Astrocyte (in vitro differentiated cells and primary cell): ENCODE measurements at places on chromosomes 1 and 21.
A peak's percentile ranks its signal among the peaks of the same experiment; 100 is the strongest.

GRCh38 chr1:39901464-39901713, 328 bp downstream of the MYCL start:
- H3K36me3 ChIP-seq = no peaks in the 10 kb centered on the region
- peaks cover 16% of the 10 kb centered on the region for H3K4me1 ChIP-seq
- H3K27me3 ChIP-seq = peaks cover 24% of the 10 kb centered on the region

- H3K4me3 ChIP-seq = no peak overlapping the region
- H3K36me3 ChIP-seq = no peaks in the 10 kb centered on the region
- H3K27ac ChIP-seq = no peak overlapping the region
- no peak for DNase-seq
- H3K27me3 ChIP-seq = no peaks in the 10 kb centered on the region
These were observed 282.7 kb downstream of the NPHP4 start for GRCh38 chr1:5709461-5709975.

GRCh38 chr21:35382696-35383095, 333.6 kb upstream of the RUNX1 start:
- no peak overlapping the region for H3K4me3 ChIP-seq
- peak; percentile 75 for DNase-seq

DNA sequence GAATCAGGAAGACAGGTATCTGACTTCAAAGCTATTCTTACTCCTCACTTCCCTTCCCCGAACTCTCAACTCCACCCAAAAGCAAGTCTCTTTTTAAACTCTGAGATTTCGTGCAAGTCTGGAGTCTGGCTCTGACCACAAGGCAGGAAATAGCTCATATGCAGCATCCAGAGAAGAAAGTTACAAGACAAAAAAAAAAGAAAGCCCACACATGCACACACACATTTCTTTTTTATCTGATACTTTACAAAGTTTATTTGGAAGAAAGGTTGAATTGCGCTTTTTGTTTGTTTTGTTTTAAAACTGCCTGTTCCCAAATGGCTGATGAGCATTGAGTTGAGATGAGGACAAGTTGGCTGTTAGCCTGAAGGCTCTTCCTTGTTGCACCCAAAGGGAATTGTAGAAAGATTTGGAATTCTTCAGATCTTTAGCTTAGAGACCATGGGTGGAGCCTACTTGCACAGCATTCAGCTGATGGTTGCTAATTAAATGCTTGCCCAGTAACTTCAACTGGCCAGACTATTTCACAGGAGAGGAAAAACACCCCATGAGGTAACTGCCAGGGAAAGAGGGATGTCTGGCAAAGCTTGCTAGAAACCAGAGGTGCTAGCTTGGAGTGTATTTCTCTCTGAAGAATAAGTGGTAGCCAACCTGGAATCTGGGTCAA, 490.3 kb downstream of the TTLL7 start:
- DNase-seq = peak; percentile 29
- no peak overlapping the region for H3K27ac ChIP-seq
- no peaks in the 10 kb centered on the region for H3K36me3 ChIP-seq
- no peak overlapping the region for H3K4me3 ChIP-seq

DNA sequence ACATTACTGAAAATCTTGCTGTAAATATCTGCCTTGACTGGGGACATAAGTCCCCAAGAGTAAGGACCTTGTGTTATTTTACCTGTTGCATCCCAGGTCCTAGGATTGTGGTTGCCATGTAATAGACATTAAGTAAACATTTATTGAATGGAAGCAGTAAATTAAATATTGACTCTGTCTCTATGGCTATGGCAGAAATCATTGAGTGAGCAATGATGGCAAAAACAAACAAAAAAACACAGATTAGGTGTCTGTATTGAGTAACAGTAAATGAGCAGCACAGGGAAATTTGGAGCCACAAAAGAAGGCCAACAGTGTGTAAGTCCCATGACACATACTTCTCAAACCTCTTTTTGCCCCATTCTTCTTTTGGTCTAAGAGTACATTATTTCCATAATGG, 240.4 kb downstream of the NFIA start:
- peaks cover 40% of the 10 kb centered on the region for H3K27me3 ChIP-seq
- DNase-seq = no peak
- no peaks in the 10 kb centered on the region for H3K4me1 ChIP-seq
- no peaks in the 10 kb centered on the region for H3K36me3 ChIP-seq

DNA sequence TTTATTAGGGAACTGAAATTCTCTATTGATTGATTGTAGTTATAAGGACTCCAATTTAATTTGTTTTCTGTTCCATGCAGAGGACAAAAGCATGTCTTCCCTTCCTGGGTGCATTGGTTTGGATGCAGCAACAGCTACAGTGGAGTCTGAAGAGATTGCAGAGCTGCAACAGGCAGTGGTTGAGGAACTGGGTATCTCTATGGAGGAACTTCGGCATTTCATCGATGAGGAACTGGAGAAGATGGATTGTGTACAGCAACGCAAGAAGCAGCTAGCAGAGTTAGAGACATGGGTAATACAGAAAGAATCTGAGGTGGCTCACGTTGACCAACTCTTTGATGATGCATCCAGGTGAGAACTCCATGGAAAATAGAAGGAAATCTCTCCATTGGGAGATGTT, 1.5 kb downstream of the SETDB1 start:
- DNase-seq = no peak
- peaks cover 24% of the 10 kb centered on the region for H3K36me3 ChIP-seq
- H3K4me1 ChIP-seq = no peaks in the 10 kb centered on the region
- no peak overlapping the region for H3K27ac ChIP-seq
- no peaks in the 10 kb centered on the region for H3K27me3 ChIP-seq
- H3K4me3 ChIP-seq = no peak overlapping the region

DNA sequence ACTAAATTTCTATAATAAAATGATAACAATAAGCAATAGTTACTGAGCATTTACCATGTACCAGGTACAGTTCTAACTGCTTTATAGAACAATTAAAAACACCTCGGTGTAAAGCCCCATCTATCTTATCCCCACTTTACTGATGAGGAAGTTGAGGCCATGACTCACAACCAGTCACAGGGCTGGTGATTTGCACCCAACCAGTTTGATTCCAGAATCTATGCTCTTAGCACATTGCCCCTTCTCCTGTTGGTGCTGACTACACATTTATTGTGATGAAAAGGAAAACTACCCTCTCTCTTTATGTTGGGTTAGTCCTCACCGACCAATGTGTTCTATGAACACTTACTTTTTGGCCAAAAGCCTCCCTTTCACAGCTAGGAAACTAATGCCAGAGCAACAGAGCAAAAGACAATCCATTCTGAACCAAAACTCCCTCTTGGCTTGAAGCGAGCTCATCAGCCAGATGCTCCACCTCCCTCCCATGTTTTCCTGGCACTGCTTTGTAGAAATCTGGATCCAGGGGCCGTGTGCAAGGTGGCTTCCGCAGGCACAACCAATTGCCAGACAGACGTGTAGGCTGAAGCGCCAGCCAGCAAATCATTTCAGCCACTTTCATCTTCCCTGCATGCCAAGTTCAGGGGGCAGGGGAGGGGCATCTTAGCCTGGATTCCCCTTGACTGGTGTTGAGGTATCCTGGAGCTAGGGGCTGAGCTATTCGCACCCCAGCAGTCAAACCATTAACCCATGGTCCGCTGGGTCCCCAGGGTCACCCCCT, 32.0 kb upstream of the SLC30A1 start:
- peaks cover 11% of the 10 kb centered on the region for H3K4me1 ChIP-seq
- H3K27ac ChIP-seq = no peak overlapping the region

DNA sequence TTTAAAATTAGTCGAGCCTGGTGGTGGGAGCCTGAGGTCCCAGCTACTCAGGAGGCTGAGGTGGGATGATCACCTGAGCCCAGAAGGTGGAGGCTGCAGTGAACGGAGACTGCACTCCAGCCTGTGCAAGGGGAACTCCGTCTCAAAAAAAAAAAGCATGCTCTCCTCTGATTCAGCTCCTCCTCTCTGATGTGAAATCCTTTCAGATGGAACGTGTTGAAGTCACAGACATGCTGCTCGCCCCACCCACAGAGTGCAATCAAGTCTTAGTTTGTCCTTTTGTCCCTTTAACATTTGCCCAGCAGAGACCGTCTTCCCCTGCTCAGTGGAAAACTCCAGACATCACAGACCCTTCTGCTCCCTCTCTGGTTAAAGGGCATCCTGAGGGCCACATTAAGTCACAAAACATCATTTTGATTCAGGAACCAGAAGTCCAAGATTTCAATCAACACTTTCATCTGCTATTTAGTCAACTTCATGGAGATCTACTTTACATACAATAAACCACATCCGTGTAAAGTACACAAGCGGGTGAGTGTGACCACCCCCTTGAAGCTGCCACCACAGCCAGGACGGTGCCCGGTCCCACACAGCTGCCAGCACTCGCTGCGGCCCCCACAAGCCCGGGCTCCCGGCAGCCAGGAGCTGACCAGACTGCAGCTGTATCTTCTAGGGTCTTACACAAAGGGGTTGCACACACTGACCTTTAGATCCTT, 18.9 kb upstream of the RNF223 start:
- no peaks in the 10 kb centered on the region for H3K27me3 ChIP-seq
- DNase-seq = no peak
- H3K36me3 ChIP-seq = no peaks in the 10 kb centered on the region
- H3K4me1 ChIP-seq = no peaks in the 10 kb centered on the region
- H3K27ac ChIP-seq = no peak overlapping the region

DNA sequence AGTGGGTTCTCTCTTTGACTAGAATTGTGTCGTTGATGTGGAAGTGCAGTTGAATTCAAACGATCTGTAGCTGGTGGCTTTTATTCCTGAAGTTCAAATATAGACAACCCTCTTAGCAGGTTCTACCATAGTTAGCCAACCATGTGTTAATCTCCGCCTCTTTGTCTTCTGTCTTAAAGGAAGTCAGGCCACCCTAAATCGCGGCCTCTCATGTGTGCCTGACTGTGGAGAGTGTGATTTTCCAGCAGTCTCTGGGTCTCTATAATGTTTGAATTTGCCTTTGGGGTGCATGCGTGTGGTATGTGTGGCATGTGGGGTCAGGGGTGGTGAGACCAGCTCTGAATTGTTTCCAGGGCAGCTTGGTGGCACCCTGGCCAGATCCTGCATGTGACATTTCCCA, 244.9 kb downstream of the DISC1 start:
- H3K27ac ChIP-seq = no peak overlapping the region
- no peak overlapping the region for H3K4me3 ChIP-seq
- DNase-seq = no peak
- H3K27me3 ChIP-seq = no peaks in the 10 kb centered on the region
- H3K4me1 ChIP-seq = peaks cover 21% of the 10 kb centered on the region
- no peaks in the 10 kb centered on the region for H3K36me3 ChIP-seq

- no peaks in the 10 kb centered on the region for H3K27me3 ChIP-seq
- H3K4me3 ChIP-seq = no peak overlapping the region
- peaks cover 12% of the 10 kb centered on the region for H3K4me1 ChIP-seq
- H3K27ac ChIP-seq = no peak overlapping the region
These were observed 109.9 kb downstream of the LYPLAL1 start for GRCh38 chr1:219283541-219283940.

GRCh38 chr1:11100149-11100493, 452 bp upstream of the EXOSC10 start:
- DNase-seq = no peak
- peak overlapping the region; percentile 91 for H3K4me3 ChIP-seq
- H3K27ac ChIP-seq = peak overlapping the region; percentile 90
- H3K4me1 ChIP-seq = peaks cover 3% of the 10 kb centered on the region
- no peaks in the 10 kb centered on the region for H3K27me3 ChIP-seq

DNA sequence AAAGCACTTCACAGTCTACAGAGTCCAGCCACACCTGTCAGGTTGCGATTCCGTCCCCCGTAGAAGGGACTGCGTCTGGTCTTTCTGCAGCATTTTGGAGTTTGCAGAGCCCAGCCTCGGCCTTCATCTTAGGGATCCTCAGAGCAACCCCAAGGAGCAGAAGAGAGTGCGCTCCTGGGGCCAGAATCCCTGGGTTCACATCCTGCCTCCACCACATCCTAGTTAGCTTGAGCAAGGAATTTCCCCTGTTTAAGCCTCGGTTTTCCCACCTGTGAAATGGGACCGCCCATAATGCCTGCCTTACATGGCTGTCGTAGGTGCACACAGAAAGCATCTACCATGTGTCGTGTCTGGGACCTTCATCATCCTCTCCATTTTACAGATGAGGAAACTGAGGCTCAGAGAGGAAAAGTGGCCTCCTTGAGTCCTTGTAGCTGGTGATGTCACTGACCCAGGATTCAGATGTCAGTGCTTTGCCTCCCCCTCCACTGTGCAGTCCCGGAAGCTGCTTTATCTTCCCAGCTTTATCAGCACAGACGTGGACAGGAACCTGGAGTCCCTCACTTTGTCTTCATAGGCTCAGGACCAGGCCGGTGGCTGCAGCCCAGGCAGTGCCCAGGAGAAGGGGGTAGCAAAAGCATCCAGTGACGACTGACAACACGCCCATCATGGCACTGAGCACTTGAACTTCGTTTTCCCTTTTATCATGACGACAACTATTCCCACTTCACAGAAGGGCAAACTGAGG, 438.5 kb downstream of the MATN1 start:
- H3K36me3 ChIP-seq = no peaks in the 10 kb centered on the region
- no peak overlapping the region for H3K27ac ChIP-seq
- no peak for DNase-seq
- no peaks in the 10 kb centered on the region for H3K27me3 ChIP-seq
- H3K4me1 ChIP-seq = no peaks in the 10 kb centered on the region
- H3K4me3 ChIP-seq = no peak overlapping the region

- H3K4me3 ChIP-seq = no peak overlapping the region
- H3K27me3 ChIP-seq = peaks cover 20% of the 10 kb centered on the region
- no peak overlapping the region for H3K27ac ChIP-seq
- peaks cover 31% of the 10 kb centered on the region for H3K4me1 ChIP-seq
These were observed 19.3 kb upstream of the LBR start for GRCh38 chr1:225446981-225447615.

DNA sequence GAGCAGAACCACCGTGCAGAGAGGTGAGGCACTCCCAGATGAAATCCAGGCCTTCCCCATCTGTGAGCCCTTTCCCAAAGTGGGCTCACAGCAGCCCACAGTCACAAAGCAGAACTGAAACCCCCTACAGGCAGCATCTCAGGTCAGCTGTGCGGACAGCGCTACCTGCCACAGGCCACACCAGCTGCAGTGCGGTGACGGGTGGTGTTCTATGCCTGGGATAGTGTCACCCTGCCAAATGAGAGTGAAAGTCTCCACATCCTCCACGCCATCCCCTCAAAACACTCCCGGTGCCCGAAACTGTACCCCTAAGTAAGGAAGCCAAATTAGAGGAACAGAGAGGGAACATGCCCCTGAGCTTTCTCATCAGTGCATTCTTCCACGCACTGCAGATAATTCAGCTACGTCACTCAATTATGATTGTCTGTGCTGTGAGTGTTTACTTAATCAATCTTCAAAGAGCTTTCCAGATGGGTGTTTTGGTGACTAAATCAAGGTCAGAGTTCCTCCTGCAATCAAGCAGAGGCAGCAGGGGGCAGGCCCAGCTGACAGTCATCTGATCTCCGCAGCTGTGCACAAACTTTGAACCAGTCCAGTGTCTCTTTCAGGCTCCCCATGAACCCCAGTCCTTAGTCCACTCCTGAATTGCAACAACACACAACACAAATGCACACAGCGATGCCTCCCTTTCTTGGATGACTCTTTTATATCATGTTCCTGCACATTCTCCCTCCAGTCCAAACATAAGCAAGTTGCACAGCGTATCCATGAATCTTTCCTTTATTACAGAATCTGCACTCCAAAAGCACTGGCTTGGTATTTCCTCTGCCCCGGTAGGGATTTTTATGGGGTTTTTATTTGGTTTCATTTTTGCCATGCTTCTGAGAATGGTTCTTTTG, 150.0 kb downstream of the TOMM20 start:
- H3K27ac ChIP-seq = peak overlapping the region; percentile 96
- H3K4me1 ChIP-seq = peaks cover 59% of the 10 kb centered on the region
- no peaks in the 10 kb centered on the region for H3K27me3 ChIP-seq
- H3K4me3 ChIP-seq = no peak overlapping the region

- DNase-seq = no peak
- no peak overlapping the region for H3K4me3 ChIP-seq
- no peaks in the 10 kb centered on the region for H3K27me3 ChIP-seq
- H3K27ac ChIP-seq = no peak overlapping the region
These were observed 41.3 kb upstream of the SLC19A2 start for GRCh38 chr1:169527001-169527400.
